ENCODE measurements at places on chromosomes 2 and 18.

DNA sequence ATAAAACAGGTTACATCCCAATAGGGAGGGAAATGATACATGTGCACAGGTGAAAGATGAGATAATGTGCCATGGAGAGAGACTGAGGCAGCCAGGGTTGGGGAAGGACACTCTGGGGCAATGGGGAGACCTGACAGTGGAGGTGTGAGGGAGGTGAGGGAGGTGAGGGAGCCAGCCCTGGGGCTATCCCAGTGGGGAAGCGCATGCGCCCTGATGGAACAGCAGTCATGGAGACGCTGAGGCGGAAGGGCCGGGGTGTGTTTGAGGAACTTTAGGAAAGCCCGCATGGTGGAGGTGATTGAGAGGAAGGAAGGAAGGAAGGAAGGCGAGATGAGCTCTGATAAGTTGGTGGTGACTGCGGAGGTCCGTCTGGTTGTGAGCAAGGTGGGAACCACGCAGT lies 66.5 kb downstream of the CABLES1 start:
- no peak for DNase-seq

GRCh38 chr2:18703555-18703954 lies 114.2 kb upstream of the NT5C1B start:
- no peak for DNase-seq

DNA sequence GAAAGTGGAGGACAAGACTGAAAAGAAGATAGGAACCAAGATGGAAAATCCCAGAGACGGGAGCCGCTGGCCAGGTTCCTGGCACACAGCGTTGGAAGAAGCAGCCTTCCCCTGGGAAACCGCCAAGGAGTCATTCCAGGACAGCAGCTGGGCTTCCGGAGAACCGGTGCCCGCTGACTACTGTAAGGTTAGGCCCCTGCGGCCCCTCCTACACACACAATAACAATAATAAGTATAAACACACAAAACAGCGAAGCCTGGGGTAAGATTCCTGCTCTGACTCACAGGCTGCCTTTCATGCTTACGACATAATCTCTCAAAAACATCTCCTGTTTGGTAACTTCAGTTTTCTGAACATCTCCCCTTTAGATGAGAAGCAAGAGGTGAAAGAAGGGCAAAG lies 28.1 kb upstream of the MYCN start:
- peak; percentile 89 for DNase-seq

- peak; percentile 42 for DNase-seq
Observed at GRCh38 chr2:172247203-172247602, 144.5 kb upstream of the DLX2 start.

DNA sequence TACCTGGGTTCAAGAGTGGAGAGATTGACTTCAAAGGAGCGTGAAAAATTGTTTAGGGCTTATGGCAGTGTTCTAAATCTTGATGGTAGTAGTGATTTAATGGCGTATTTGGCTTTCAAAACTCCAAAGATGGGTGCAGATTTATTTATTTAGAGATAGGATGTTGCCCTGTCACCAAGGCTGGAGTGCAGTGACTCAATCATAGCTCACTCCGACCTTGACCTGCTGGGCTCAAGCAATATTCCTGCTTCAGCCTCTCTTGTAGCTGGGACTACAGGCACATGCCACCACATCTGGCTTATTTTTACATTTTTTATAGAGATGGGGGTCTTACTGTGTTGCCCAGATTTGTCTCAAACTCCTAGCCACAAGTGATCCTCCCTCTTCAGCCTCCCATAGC lies 52.5 kb downstream of the FAM117B start:
- DNase-seq: no peak

DNA sequence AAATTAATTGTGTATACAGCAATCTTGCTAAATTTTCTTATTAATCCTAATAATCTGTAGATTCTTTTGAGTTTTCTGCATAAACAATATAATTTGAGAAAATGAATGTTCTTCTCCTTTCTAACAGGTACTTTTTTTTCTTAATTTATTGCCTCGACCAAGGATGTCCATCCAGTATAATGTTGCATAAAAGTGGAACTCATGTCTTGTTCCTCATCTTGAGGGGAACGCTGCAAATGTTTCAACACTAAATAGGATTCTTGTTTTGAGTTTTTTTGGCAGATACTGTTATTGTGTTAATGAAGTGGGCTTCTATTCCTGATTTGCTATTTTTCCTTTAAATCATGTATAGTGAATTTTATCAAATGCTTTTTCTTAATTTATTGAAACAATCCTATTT lies 244.4 kb upstream of the REV1 start:
- DNase-seq: no peak

DNA sequence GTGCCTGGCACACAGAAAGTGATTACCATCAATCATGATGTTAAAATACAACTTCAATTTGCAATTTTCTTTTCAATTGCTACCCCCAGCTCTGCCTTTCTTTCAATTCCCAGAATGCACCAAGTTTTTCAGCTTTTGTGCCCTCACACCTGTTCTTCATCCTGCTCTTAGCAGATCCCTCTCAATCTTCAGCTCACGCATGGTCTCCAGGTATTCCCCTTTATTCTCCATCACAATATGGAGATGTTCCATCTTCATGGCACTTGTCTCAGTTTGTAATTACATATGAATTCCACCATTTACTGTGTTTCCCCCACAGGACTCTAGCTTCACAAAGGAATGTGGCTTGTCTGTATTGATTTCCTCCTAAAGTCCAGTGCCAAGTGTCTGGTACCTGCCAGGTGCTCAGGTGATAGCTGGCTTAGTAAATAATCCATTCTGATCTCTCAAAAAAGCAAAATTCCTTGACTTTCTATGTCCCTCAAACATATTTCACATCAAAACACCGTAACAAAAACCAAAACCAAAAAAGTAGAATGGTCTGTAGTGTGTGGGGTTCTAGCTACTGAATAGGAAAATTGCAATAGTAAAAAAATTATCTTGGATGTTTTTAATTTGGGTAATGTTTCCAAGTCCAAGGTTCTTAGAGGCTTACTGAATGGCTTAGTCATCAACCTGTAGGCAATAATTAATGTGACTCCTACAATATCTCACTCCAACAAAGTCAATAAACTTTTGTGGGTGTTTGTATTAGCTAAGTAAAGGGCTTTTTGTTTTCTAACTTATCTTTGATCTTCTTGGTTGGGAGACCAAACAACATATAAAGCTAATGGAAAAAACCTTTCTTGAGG lies 2.9 kb upstream of the INSIG2 start:
- peak; percentile 41 for DNase-seq

DNA sequence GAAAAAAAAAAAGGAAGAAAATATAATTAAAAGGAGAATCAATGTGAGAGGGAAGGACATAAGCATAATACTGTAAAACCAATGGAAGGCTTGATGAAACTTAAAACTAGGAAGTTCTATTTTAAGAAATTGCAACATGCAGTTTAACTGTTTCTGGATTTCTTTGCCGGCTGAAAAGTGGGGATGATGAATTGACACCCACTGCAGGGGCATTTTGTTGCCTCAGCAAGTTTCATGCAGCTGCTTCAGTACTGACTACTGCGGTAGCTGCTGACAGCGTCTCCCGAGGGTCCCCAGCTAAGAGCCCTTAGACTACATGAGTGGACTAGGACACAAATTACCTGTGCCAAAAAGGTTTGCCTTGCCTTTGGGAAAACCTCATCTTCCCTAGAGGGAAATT lies 69.2 kb downstream of the B3GNT2 start:
- no peak for DNase-seq

GRCh38 chr2:217609952-217610351 lies 392.8 kb downstream of the TNS1 start:
- no peak for DNase-seq

DNA sequence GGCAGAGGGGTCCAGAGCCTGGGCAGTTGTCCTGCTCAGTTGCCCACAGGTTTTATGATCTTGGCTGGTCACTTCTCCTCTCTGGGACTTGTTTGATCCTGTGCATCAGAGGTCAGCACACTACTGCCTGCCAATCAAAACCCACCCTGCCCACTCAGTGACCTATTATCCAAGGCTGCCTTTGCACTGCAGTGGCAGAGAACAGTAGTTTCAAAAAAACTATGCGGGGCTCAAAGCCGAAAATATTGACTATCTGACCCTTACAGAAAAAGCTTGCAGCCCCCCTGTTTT lies 218.2 kb downstream of the CYP26B1 start:
- no peak for DNase-seq

DNA sequence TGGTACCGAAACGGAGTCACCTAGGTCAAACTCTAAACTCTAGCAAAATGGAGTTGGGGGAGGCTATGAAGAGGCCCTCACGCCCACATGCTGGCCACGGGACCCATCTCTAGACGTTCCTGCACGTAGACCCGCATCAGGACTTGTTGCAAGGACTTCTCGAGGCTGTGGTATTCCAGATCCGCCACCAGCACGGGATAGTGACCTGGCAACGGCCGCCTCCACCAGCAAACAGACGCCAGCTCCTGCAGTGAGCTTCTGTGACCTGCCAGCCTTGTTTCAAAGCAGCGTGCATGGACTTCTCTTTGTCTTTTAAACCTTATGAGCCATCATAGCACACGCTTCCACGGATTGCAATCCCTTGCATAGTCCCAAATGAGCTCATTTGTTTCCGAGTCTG lies 40.3 kb upstream of the RALBP1 start:
- DNase-seq: no peak

- DNase-seq: no peak
Observed at GRCh38 chr2:113692698-113693428, 63.6 kb downstream of the SLC35F5 start.

DNA sequence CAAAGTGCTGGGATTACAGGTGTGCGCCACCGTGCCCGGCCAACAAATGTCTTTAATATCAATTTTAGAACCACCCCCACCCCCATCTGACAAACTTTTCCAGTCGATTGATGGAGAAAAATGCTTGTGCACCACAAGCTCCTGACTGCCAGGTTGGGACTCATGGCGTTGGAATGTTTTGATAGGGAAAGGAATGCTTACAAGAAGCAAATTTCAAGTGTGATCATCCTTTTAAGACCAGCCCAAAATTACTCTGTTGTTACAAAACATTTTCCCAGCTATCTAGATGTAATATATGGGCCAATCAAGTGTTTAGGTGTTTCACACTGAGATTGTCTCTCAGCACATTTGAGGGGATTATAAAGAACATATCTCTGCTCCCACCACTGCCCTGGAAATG lies 45.2 kb downstream of the UBXN4 start:
- peak; percentile 29 for DNase-seq

DNA sequence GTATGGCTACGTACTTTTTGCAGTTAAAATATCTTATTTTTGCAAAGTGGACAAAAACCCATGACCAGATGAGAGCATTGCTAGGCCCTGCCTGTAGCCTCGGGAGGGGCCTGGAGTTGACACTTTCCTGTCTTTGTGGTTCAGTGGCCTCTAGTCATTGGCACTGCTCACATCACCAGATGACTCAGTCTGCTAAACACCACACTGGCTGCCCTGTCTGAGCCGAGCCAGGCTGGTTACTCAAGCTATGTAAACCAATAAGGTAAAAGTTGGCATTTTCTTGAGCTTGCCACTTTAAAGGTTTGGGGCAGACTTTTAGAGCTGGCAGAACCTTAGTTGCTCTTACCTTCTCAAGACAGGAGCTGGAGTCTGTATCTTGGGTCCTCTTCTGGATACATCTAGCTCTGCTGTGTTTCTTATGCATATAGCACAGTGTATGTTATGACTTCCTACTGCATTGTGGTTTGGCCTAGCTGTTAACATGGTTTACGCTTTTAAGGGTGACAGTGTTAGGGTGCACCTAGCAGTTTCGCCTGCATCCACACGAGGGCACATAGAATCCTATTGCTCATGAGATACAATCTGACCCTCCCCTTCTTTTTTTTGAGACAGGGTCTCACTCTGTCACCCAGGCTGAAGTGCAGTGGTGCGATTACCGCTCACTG lies 76.4 kb downstream of the AP1S3 start:
- peak; percentile 98 for DNase-seq

- no peak for DNase-seq
Observed at GRCh38 chr18:7755753-7756475, 188.8 kb downstream of the PTPRM start.

GRCh38 chr2:224716201-224716600 lies at the start of gene CCDC195:
CCDC195 (minus strand) TSS chr2:224716365; CDS start chr2:224716365, 0 bp downstream.
- DNase-seq: no peak

DNA sequence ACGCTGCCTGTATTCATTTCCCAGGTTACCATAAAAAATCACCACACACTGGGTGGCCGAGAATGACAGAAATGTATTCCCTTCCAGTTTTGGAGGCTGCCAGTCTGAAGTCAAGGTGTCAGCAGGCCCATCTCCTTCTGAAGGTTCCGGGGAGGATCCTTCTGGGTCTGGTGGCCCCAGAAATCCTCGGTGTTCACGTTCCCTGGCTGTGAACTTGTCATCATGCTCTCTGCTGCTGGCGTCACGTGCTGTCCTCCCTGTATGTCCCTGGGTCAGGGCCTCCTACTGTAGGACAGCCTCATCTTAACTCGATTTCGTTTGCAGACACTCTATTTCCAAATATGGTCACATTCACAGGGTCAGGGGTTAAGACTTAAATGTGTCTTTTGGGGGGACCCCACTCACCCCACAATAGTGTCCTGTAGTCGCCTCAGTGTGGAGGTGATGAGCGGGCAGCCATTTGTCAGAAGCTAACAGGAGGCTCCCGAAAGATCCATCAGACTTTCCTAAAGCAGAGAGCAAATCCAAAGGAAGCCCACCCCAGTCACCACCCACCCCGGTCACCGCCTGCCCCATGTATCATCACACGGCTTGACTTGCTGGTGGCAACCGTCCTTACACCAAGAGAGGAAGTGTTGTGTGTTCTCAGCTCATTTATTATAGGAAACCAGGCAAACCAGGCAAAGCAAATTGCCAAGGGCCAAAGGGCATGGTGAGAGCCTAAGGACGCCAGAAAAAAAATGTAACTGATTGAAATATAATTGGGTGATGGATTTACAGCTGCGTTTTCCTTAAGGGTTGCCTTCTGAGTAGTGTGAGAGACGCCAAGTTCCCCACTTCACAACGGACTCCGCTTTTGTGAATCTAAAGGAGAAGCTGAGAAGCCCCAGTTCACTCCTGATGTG lies 148.8 kb upstream of the ZNF236 start:
- DNase-seq: no peak

DNA sequence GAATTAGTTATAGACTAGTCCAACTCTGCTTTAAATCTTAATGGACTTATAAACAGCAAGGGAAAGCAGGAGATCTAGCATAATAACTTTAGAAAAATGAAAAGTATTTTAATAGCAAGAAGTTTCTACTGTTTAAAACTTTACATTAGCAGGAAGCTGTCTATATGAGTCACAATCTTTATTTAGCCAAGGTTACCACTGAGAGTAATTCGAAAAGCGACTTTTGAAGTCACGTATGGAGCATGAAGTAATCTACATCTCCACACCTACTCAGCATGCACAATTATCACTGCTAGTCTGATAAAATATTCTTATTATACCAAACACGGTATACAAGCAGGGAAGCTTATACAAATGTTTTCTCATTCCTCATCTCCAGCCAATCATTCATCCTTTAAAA lies 515.4 kb upstream of the SOX11 start:
- DNase-seq: no peak

- no peak for DNase-seq
Observed at GRCh38 chr2:221216636-221217035, 355.5 kb downstream of the EPHA4 start.

GRCh38 chr2:17303054-17303453 lies 215.2 kb downstream of the RAD51AP2 start:
- peak; percentile 98 for DNase-seq

- no peak for DNase-seq
Observed at GRCh38 chr2:64081046-64081445, 61.8 kb upstream of the VPS54 start.

Measured in mammary epithelial cell (primary cell).